HFF-Myc (cell line): ENCODE measurements at places on chromosomes 7 and 10.

DNA sequence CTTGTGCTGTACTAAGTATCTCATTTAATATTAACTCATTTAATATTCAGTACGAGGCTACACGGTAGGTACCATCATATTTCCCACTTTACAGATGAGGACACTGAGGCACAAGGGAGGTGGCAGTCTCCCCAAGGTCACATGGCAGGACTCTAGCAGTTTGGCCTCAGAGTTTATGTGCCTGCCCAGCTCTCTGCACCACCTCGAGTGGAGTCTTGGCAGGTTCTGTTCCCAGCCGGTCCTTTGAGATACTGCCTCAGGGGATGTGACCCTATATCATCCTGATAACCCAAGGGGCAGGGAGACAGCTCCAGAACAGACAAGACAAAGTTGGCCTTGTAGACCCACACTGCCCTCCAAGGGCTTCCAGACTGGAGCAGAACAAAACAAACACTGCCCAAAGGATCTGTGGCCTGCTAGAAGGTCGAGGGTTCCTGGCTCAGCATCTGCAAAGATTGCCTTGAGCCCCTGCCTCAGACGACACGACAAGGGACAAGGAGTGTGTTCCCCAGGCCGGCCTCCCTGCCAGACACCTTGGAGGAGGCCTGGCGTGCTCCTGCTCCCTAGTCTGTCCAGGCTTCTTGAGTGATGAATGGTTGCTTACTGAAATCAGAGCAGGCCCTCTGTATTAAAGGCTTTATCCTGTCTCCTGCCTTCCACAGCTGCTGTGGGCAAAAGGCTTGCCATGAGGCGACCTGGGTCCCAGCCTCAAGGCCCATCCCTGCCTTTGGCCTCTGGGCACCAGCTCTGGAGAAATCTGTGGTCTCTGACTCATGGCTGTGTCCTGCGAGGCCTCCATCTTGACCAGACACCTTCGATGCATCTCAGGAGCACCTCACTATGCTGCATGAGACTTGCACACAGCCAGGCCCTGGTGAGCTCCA, 3.9 kb upstream of the PWWP2B start:
- no peak for DNase-seq

DNA sequence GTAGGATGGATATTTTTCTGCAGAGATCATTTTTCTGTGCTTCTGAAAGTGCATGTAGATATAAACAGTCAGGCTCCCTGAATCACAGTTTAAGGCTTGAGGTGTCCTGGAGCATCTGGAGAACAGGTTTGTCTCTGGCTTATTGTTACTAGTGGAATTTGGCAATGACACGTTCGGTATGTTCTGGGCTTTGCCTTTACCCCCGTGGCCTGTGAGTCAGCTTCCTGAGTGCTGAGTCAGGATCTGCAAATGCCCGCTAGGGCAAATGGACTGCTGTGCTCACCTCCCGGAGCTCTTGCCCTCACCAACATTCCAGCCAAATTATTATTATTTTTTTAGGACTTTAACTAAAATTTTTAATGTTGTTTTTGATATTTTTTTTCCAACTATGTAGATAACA, 192.5 kb upstream of the PRSS1 start:
- peak; percentile 99 for DNase-seq

DNA sequence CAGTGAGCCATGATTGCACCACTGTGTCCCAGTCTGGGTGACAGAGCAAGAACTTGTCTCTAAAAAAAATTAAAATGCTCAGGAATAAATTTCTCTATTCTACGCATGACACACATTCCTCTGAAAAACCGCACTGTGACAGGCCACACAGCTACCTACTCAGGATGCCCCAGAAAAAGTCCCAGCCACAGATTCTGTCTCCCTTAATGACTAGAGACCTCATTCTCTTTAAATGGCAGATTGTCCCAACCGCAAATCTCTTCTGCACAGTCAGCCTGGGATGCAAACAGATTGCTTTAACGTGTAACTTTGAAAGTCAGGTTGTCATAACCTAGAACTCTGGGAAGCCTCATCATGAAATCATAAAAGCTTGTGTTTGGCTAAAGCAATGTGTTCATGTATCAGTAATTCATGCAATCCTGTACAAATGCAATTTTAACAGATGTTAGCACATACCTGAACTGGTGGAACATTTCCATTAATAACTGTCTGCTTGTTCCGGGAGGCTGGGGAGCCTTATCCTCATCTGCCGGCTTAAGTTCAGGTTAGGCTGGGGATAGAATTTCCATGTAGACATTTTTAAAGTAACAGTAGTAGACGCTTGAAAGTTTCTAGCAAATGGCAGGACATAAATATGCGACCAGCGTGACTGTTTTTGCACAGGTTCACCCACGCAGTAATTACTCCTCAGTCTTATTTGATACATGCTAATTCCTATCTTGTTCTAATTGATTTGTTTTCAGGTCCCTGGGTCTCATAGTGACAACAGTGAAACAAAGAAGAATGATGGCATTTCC, 26.2 kb upstream of the MSRB2 start:
- no peak for DNase-seq

GRCh38 chr7:142436601-142437000, 178.7 kb upstream of the PRSS58 start:
- DNase-seq: no peak

- DNase-seq: no peak
Measured at GRCh38 chr7:75617634-75618234, 121.0 kb downstream of the HIP1 start.

- DNase-seq: no peak
Measured at GRCh38 chr10:103490986-103491314, 2.6 kb upstream of the NEURL1 start.

GRCh38 chr10:60992636-60993035, 48.7 kb upstream of the RHOBTB1 start:
- no peak for DNase-seq

DNA sequence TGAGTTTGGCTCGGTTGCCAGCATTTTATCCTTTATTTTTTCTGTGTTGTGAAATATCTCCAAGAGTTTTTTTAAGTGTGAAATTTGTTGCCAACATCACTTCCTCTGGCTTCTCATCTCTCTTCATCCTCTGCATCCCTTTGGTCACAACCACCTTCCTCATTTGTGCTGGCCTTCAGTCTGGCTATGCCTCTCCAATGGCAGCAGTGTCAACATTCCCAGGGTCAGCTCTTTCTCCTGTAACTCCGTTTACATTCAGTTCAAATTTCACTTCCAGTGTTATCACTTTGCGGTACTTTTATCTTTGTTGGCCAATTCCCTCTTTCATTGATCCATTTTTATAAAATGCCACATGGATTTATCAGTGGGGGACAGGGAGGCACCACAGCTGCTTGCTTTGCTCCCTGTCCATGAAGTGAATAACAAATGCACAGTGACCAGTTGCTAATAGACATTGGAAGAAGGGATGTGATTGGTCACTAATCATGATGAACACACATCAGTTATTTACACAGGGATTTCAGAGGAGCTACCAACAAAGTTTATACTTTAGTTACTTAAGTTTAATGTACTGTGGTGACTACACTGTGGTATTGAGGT, 311.4 kb upstream of the LRGUK start:
- no peak for DNase-seq

GRCh38 chr10:98289802-98290209, 21.8 kb upstream of the LOXL4 start:
- DNase-seq: no peak

DNA sequence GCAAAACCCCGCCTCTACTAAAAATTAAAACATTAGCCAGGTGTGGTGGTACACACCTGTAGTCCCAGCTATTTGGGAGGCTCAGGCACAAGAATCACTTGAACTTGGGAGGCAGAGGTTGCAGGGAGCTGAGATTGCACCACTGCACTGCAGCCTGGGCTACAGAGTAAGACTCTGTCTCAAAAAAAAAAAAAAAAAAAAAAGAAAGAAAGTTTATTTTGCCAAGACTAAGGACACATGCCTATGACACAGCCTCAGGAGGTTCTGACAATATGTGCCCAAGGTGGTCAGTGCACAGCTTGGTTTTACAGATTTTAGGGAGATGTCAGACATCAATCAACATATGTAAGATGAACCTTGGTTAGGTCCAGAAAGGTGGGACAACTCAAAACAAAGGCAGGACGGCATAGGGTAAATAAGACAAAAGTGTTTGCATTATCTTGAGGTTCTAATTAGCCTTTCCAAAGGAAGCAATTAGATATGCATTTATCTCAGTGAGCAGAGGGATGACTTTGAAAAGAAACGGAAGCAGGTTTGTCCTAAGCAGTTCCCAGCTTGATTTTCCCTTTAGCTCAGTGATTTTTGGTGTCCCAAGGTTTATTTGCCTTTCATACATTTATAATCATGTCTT, 20.7 kb upstream of the OTUD1 start:
- no peak for DNase-seq

DNA sequence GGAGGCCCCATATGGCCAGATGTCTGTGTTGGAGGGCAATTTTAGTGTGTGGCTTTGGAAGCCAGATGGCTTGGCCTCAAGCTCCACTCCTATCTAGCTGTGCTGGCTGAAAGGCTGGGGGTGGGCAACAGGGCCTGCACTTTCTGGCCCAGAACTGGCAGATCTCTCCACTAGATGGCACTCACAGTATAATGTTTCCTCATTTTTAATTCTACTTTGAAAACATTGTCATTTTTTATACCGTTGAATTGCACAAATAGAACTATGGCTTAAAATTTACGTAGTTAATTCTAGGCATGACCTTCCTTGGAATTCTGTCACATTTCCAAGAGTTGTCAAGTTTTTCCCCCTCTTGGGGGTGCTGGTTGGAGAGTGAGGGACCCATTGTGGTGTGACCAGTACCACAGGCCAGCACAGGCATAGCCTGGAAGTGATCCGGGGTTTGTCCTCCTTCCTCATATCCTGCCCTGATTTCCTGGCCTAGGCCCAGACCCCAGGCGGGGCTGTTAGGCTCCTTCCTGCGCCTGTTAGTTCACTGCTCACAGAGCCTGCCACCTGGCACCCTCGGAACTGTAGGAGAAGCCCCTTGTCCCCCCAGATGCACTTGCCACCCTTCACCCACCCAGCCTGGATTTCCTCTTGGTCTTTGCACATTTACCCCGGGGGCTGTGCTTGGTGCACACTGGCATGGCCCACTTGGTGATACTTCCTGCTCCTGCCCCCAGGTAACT, 52.8 kb downstream of the ARHGAP22 start:
- DNase-seq: peak; percentile 33

GRCh38 chr10:4355350-4355749, 470.7 kb upstream of the AKR1E2 start:
- DNase-seq: no peak

- DNase-seq: no peak
Measured at GRCh38 chr7:157805713-157806112, 468.9 kb downstream of the DNAJB6 start.

DNA sequence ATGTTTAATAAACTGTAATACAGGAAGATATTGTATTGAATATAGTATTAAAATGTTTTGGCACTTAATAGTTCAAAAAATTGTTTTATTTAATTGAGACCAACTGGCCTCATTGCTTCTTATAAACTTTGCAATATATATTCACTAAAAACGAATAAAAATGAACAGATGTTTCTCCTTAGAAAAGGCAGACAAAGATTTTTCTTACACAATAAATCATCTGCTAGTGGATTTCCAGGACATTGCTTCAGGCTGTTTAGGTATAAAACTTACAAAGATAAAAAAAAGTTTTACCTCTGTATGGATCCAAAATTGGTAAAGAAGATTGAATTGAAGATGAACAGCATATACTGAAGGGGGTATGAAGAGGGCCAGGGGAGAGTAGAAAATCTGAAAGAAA, 143.6 kb downstream of the AGMO start:
- no peak for DNase-seq

- no peak for DNase-seq
Measured at GRCh38 chr7:135169964-135170273, 588 bp downstream of the CYREN start.

GRCh38 chr10:72276421-72277339, 3.0 kb downstream of the DDIT4 start:
- no peak for DNase-seq

DNA sequence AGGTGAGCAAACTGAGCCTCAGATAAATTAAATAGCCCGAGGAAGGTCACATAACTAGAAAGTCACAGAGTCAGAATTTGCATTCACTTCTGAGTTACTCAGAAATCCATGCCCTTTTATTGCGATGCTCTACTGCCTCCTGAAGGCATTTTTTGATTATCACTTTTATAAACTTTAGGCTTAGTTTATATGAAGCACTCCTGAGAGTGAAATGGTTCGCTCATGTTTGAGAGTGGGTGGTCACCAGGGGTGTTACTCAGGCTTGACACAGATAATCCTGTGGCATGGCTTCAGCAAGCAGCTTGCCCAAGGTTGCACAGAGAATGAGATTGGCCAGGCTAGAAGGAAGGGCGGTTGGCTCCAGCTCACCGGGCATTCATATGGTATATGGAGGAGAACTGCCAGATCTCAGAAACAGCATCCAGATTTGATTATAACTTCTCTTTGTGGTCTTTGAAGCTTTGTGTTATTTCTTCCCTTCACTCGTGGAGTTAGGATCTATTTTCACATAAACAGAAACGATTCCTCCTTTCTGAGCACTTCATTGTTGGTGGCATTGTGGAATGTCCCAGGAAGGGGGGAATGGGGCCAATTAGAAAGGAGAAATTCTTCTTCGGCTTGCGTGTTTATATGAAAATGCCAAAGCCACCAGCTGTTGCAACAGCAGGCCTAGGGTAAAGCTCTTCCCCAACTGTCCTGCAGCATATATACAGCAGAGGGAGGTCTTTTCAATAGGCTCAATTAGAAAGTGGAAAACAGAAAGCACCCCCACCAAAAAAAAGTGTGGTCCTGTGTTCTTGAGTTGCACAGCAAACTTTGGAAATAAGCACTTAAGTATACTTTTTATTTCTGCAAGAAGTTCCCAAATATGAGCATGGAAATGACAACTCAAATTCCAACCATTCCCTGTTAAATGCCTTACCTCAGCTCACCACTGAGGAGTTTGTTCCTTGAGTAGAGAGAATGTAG, 628.8 kb downstream of the SUGCT start:
- peak; percentile 22 for DNase-seq

DNA sequence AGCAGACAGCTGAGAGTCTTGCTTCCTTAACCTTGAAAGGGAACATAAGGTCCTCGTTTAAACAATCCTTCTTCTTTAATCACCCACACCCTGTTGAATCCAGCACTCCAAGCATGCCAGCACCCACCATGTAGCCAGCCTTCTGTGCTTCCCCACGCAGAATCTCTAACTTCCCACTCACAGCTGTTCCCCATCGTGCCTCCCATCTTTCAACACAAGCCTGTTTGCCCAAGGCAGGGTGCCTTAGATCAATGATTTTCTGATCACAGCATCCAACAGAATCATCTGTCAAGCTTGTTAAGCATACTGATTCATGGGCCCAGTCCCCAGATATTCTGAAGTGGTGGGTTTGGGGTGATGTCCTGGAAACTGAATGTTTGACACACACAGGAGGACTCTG, 530.8 kb downstream of the SH2D4B start:
- no peak for DNase-seq

DNA sequence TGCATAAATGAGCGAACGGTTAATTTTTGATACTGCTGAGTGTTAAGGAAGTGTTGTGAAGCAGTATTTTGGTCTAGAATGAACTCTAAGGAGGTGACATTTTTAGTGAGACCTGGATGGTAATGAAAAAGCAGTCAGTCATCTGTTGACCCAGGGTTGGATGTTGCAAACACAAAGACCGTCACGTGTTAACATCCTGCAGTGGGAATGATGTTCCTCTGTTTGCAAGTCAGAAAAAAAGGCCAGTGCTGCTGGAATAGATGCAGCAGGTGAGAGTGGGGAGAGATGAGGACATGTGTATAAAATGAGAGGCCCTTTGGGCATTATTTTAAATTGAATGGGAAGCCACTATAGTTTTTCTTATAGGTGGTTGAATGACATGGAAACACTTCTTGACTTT, 39.3 kb downstream of the INSYN2A start:
- DNase-seq: no peak

- DNase-seq: no peak
Measured at GRCh38 chr7:151590071-151590849, 70.6 kb upstream of the RHEB start.
